ENCODE measurements at places on chromosomes 1 and 21. TPM values are rescaled to one million over a fixed set of nuclear protein-coding genes. Genes with fewer than 3 reads are reported as not detected.

The LCE1E gene
- total RNA-seq, result not detected

The EXTL2 gene
- 25.8 TPM for total RNA-seq

The ADAMTS5 gene
- under 0.01 TPM for total RNA-seq

The TRPM2 gene
- total RNA-seq, result 1.1 TPM

The ADAMTSL4 gene
- total RNA-seq, result 0.38 TPM

The CSF3R gene
- not detected for total RNA-seq

The MR1 gene
- total RNA-seq, result 2.3 TPM

The MRPS21 gene
- total RNA-seq, result 33.1 TPM

The CACHD1 gene
- 7.8 TPM for total RNA-seq

The CFAP107 gene
- total RNA-seq, result not detected

The HTR6 gene
- under 0.01 TPM for total RNA-seq

The OR2T11 gene
- not detected for total RNA-seq

The CLEC20A gene
- not detected for total RNA-seq

The CTBS gene
- 10.5 TPM for total RNA-seq

The FALEC gene
- total RNA-seq, result not detected

Data from vein endothelial cell (primary cell).